ENCODE measurements at places on chromosomes 1 and 21.

GRCh38 chr21:32978331-32979270, 47.1 kb upstream of the OLIG2 start:
- ATAC-seq, result no peak

- ATAC-seq, result no peak
Measured at GRCh38 chr1:70856201-70856600, 191.4 kb downstream of the PTGER3 start.

DNA sequence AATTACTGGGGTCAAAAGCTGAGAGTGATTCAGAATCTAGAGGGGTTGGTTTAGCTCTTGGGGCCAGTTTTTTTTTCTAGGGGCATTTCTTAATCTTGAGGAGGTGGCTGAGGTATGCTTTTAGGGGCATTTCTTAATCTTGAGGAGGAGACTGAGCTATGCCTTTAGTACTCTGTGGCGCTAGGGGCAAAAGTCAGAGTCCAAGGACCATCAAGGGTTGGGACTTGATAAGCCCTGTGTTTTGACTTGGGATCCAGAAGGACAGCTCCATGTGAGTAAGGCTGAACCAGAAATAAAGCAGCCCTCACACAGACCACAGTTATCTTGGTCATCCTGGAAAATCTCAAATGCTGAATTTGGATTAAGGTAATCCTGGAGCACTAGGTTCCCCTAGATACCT, 3.9 kb upstream of the CNIH3 start:
- ATAC-seq, result no peak

DNA sequence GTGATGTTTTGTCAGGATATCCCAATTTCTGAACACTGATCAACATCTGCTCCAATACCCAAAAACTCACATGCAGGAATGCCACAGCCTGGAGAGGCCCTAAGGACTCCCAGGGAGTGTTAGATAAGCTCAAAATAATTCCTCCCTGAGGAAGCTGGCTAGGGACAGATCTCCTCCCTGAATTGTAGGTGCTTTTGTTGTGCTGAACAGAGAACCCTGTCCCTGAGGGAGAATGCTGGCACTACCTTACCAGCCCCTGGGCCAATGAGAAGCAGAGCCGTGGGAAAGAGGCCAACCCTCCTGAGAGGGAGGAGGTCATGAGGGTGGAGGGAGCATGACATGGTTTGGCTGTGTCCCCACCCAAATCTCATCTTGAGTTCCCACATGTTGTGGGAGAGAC, 73.6 kb upstream of the PTGFRN start:
- peak; percentile 41 for ATAC-seq

DNA sequence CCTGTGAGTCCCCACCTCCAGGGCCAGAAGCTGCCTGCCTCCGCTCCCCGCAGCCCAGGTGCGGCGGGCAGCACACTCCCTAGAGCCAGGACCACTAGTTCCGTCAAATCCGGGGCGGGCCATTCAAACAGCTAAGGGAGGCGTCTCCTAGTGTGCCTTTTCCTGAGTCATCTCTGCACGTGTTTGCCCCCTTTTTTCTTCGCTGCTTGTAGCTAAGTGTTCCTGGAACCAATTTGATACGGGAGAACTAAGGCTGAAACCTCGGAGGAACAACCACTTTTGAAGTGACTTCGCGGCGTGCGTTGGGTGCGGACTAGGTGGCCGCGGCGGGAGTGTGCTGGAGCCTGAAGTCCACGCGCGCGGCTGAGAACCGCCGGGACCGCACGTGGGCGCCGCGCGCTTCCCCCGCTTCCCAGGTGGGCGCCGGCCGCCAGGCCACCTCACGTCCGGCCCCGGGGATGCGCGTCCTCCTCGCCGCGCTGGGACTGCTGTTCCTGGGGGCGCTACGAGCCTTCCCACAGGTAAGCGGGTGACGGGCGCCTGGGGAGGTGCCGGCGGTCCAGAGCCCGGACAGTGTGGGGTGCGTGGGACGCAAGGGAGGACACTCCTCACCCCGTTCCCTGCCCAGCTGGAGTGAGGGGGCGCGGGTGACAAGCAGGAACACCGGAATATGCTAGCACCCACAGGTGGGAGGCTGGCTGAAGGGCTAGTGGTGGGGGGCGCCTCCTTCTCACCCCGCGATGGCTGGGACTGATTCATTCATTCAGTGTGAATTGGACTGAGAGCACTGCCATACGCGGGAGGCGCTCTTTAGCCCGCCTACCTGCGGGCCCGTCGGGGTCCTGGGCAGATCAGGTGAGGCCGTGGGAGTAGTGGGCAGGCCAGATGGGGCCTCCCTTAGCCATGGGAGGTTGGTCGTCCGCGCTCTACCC, at the start of gene TNFRSF8:
TSS of gene TNFRSF8 (plus strand) at position 163 of the 932 bp plus-strand sequence. CDS start at position 459, 296 bp downstream.
- ATAC-seq, result peak; percentile 30

- ATAC-seq, result no peak
Measured at GRCh38 chr1:210376836-210377372, 48.2 kb downstream of the HHAT start.

GRCh38 chr1:31799196-31799894, 16.5 kb downstream of the SPOCD1 start:
- ATAC-seq, result no peak

DNA sequence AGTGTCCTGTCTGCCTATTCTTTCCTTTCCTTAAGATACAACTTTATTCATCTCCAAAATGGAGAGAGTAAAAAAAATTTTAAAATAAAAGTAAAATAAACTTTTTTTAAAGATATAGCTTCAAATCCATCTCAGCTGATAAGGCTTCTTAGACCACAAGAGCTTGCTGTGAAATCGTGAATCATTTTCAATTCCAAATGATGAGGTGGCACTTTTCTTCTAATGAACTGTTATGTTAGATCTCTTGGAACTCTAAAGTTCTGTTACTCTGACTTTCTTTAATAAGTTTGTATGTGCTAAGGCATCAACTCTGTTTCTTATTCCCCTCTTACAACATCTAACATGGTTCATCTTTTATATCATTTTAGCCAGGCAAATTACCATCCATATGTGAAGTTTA, 4.5 kb downstream of the SH3GLB1 start:
- ATAC-seq, result no peak

DNA sequence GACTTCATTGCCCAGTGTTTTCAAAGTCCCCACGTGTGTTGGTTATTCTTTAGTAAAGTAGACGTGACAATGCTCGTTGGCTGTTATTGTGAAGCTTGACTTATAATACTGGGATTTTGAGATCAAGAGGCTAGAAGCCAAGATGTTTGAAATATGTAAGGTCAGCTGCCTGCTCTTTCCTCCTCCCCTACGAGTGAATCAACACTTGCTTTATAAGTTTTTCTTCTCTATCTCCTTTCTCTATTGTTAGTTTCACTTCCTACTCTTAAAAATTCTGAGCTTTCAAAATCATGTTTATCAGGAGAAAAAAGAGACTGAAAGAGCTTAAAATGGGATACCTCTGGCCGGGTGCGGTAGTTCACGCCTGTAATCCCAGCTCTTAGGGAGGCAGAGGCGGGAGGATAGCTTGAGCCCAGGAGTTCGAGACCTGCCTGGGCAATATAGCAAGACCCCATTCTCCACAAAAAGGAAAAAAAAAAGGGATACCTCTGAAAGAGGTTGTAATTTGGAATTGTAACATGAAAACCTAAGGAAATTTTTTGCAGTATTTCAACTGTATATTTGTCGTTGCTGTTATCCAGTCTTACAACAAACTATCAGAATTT, 72.0 kb downstream of the EPB41 start:
- ATAC-seq, result no peak

DNA sequence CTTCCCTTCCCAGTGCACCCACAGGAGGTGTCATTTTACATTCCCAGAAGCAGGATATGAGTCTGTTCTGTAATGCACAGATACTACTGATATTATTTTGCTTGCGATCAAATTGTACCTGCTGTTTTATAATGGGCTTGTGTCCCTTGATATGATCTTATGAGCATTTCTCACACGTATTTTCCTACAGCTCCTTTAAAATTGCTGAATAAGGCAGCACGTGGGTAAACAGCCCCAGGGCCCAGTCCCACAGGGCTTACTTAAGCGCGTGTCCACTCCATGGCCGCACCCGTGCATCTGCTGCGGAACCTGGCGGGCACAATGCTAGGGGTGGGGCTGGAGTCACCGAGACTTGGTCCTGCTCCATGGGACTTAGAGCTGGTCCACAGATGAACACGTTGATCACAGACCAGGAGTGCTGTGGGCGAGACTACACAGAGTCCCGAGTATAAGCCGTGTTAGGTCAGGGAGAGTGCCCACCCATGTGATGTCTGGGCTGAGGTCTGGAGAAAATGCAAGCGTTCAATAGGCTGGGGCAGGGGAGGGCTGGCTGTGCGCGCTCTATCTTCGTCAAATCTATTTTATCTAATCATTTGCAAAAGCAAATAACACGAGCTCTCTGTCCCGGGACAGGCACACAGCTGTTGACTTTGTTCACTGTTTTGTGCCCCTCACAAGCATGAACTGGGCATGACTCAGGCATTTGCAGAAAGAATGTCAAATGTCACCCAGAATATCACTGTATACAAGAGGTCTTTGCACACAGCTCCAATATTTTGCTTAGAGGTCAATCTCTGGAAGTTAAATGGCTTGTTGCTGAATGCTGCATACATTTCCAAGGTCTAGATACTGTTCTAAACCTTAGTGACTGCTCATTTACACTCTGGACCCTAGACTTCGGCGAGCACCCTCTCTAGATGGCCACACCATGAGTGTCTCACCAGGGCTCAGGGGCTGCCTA, 119.3 kb downstream of the CRYAA start:
- peak; percentile 41 for ATAC-seq

DNA sequence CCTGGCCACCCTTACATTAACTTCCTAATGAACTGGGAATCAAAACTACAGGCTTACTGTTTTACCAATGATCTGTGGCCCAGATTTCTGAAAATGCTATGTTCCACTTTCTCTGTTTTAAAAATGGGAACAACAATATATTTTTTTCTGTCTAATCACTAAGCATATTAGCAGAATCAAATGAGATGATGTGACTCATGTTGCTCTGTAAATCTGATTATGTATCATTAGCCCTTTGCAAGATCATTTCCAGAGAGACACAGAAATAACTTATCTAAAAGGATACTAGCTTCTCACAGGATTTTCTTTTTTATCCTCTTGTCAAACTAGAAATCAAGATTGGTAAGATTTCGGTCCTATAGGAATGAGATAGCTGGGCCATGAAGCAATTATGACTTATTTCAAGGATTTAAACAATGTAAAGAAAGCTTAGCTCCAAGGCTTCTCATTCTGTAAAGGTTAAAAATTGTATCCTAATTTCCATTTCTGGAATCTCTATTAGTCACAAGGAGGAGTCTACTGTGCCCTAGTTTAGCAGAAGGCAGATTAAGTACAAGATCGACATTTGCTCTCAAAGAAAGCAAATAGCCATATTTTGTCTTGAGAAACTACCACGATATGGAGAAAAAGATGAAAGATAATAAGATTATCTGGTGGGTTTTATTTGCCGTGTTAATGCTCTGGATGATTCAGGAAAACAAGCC, 32.4 kb upstream of the CAMSAP2 start:
- ATAC-seq, result no peak

DNA sequence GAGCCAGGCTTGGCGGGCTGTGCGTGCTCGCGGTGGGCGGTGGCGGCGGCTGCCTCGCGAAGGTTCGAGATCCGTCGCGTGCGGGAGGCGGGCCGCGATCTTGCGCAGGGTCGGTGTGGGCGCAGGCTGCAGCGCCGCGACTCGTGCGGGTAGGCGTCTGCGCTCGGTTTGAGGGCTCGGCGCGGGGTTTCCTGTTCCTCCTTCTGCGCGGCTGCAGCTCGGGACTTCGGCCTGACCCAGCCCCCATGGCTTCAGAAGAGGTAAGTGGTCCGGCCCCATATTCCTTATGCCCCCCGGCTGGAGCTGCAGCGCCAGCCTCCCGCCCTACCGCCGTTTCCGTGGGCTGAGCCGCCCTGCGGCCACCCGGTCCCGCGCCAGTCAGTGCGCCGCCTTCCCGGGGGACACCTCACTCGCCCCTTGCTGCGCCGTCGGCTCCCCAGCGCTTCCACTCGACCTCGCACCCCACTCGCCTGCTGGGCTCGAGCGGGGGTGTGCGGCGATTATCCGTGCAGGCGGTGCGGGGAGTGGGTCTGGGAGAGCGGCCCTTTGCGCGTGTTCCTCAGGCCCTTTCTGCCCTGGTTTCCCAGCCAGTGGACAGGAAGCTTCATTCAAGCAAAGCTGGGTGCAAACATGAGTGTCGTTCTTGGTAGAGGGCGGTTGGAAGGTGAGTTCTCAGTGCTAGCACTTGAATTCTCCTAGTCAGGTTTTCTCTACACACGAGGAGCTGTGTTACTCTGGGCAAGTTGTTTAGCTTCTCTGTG, at the start of gene CACYBP:
TSS of gene CACYBP (plus strand) at position 12 of the 761 bp plus-strand sequence. CDS start at position 246, 234 bp downstream.
- ATAC-seq, result no peak

DNA sequence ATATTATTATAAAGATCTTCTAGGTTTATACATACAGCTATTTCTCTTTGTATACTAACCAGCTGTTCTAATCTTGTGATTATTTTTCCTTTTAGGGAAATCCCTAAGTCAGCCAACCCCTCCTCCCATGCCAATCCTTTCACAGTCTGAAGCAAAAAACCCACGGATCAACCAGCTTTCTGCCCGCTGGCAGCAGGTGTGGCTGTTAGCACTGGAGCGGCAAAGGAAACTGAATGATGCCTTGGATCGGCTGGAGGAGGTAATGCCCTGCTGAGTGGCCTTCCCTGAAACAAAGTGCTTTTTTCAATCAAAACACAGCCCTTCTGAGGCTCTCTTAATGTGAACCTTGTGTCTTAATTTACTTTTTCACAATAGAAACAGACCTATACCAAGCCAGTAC, 32.4 kb upstream of the BMP8A start:
- no peak for ATAC-seq
